CD4-positive, alpha-beta T cell (primary cell): ENCODE measurements at places on chromosomes 16 and 17.

DNA sequence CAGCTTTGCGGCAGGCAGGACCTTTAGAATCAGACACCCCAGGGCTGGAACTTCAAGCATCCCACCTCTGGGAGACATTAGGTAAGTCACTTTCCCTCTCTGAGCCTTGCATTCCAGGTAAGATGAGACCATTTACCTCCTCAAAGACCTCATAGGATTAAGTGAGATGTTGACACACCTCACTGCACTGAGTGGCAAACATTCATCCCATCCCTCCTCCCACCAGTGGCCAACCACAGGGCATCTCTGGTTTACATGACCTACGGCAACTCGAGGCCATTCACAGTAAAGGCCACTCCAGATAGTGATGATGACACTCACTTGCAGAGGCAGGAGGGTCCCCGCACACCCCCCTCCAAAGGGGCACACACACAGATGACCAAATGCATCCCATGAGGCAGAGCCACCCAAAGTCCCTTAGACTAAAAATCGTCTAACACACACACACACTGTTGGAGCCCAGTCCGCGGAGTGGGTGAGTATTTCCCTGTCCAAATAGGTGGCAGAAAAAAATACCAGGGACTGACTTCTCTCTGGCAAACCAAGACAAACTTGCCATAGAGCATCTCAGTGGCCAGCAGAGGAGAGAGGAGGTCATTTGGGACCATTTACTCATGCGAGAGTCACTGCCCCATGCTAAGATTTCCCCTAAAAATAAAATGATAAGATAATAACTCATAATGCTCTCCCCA is 454.9 kb downstream of the SOX9 start:
- no peak for DNase-seq

GRCh38 chr17:78154903-78155811 is 9.0 kb downstream of the C17orf99 start:
- no peak for DNase-seq

- DNase-seq: no peak
Observed at GRCh38 chr16:68917541-68917940, 74.2 kb downstream of the TANGO6 start.

DNA sequence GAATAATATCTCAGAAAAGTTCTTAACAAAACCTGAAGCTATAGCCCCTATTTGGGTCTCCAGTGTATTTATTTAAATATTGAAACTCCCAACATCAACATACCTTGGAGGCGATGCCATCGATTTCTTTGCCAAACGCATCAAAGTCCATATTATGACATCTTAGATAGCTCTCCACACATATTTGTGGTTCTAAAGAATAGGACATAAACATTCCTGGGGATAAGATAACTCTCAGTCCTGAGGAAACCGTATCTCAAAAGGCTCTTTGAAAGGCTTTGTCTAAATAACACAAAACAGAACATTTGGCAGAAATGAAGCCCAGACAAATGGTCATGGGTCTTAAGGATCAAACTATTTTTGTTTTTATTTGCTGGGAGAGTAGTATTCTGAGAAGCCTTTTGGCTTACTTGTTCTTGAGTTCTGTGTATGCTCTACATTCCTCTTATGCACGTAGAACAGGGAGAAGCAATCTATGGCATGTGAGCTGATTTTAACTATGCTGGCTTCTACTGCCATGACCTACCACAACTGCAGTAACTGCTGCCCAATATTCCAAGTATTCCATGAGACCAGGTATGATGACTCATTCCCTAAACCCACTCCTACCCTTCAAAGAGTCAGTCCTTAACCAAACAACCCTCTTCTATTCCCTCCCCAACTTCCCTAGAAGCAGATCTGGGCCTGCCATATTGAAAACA is 279.0 kb upstream of the ZFHX3 start:
- no peak for DNase-seq

- peak; percentile 62 for DNase-seq
Observed at GRCh38 chr17:21511363-21512195, 135.4 kb downstream of the KCNJ12 start.

GRCh38 chr16:54409982-54410381 is 123.4 kb upstream of the IRX3 start:
- no peak for DNase-seq

- DNase-seq: no peak
Observed at GRCh38 chr16:72371307-72372086, 199.5 kb upstream of the PMFBP1 start.

- no peak for DNase-seq
Observed at GRCh38 chr17:59067756-59068155, 38.9 kb downstream of the TRIM37 start.

- no peak for DNase-seq
Observed at GRCh38 chr16:21236831-21237230, 3.3 kb downstream of the ANKS4B start.

DNA sequence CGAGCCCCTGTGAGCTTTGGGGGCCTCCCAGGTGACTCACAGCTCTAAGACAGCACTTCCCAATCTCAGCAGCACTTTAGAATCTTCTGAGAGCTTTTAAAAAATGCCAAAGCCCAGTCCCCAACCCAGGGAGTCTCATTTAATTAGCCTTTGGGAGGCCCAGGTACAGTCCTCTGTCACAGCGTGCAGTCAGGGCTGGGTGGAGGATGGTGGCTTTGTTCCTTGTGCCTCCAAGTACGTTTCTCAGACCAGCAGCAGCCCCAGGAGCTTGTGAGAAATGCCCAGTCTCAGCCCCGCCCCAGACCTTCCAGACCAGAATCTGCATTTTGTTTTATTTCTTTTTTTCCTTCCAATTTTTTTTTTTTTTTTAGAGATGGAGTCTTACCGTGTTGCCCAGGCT is 27.4 kb upstream of the CMIP start:
- no peak for DNase-seq

- DNase-seq: no peak
Observed at GRCh38 chr16:58038219-58038641, 12.7 kb downstream of the MMP15 start.

DNA sequence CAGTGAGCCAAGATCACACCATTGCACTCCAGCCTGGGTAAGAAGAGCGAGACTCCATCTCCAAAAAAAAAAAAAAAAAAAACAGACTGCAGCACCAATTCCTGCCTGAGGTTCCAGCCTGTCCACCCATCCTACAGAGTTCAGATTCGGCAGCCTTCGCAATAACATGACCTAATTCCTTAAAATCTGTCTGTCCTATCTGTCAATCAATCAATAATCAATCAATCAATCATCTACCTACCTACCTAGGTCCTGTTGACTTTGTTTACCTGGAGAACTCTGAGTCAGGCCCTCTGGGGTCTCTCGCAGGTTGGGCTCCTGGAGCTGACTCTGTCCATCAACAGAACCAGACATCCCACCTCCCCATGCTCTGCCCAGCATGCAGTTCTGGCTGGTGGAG is 236.7 kb downstream of the ENGASE start:
- no peak for DNase-seq

DNA sequence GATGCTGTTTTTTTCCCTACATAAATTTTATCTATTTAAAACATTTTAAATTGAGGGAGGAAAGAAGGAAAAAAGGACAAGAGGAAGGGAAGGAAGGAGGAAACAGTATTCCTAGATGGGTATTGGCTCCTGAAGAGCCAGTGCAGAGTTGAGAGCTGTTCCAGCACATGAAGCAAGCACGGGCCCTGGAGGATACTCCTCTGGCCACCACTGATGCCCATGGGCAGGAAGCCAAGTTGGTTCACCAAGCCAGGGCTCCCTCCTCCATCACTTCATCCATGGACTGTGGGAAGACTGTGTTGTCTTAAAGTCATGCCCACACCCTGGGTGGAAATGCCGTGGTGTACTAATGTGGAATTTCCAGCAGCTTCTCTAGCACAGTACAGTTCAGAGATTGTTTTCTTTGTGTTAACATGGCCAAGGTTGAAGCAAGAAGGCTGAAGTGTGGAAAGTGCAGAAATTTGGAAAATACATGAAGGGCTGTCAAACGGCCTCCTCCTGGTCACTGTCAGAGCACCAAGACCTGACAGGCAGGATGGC is 23.9 kb upstream of the NOS2 start:
- DNase-seq: no peak

GRCh38 chr17:55452139-55452790 is 30.6 kb upstream of the MMD start:
- DNase-seq: no peak

DNA sequence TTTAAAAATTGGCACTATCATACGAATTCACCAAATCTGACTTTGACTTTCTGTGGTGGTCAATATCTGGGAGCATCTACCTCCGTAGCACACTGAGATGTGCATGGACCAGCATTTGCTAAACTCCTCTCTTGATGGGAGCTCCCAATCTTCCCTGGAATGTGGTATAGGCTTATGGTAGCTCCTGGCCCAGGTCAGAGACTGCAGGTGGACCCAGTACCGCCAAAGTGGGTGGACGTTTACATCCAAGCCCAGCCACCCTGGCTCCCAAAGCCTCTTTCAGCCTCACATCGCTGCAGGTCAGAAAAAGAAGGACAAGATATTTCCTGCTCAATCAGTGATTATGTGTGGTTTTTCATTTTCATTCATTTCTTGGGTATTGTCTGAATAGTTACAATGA is 43.1 kb upstream of the NKD1 start:
- no peak for DNase-seq

DNA sequence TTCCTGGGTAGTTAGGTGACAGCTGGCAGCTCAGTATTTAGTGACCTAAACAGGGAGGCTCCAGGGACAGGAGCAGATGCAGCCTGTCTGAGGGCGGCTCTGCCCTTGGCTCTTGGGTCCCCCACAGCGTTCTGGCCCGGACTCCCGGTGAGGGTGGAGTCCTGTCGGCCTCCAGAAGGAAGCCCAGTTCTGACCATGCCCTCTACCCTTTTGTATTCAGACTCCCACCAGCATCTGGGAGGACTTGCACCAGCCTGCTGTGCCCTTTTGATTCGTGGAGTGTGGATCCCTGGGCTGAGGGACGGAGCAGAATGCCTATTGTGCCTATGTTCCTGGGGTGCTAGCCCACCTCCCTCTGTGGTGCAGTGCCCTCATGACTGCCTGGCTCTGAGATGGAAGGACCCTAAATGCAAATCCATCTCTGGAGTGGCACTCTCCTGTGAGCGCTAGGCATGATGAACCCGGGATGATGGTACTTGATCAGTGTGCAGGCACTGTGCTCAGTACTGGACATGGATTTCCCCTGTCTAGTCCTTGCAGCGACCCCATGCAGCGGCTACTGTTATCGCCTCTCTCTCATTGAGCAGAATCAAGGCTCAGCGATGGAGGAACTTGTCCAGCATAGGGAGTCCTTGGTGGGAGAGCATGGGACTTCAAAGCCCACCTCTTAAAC is 123.1 kb downstream of the SNX29 start:
- DNase-seq: no peak

GRCh38 chr17:80854220-80854619 is 137.4 kb upstream of the CHMP6 start:
- DNase-seq: no peak

DNA sequence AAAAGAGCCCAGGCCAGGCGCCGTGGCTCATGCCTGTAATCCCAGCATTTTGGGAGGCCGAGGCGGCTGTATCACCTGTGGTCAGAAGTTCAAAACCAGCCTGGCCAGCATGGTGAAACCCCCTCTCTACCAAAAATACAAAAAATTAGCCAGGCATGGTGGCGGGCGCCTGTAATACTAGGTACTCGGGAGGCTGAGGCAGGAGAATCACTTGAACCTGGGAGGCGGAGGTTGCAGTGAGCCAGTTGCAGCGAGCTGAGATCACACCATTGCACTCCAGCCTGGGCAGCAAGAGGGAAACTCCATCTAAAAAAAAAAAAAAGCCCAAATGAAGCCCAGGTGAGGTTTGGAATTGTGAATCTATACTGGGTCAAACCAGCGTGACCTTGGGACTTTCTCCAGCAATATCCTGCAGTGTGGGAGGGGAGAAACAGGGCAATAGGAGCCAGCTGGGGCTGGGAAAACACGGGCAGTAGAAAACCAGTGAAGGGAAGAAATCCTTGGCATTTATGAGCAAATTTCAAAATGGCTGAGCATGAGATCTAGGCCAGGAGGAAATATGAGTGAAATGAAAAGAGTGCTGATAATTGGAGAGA is 8.2 kb upstream of the DHX8 start:
- DNase-seq: no peak

DNA sequence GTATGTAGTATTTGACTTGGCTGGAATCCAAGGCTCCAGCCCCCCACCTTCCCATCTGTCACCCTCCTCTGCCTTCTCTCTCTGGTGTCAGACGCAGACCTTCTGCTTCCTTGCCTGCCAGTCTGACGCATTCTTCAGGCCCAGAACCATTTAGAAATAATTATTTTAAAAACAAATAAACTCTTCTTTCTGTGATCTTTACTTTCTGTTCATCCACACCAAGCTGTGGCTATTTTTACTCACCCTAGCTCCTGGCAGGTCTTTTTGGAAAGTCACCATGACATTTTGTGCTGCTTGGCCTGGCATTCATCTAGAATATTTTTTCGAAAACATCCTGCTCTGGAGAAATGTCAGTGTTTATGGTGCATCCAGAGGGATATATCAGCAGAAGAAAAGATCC is 330.7 kb upstream of the ASIC2 start:
- DNase-seq: no peak

GRCh38 chr17:1071103-1071825 is 74.3 kb downstream of the TIMM22 start:
- DNase-seq: no peak

- no peak for DNase-seq
Observed at GRCh38 chr17:69058165-69058564, 2.6 kb downstream of the ABCA9 start.

- no peak for DNase-seq
Observed at GRCh38 chr16:14672403-14672971, 21.6 kb downstream of the PLA2G10 start.

- peak; percentile 21 for DNase-seq
Observed at GRCh38 chr16:47568351-47568750, 107.2 kb downstream of the PHKB start.

DNA sequence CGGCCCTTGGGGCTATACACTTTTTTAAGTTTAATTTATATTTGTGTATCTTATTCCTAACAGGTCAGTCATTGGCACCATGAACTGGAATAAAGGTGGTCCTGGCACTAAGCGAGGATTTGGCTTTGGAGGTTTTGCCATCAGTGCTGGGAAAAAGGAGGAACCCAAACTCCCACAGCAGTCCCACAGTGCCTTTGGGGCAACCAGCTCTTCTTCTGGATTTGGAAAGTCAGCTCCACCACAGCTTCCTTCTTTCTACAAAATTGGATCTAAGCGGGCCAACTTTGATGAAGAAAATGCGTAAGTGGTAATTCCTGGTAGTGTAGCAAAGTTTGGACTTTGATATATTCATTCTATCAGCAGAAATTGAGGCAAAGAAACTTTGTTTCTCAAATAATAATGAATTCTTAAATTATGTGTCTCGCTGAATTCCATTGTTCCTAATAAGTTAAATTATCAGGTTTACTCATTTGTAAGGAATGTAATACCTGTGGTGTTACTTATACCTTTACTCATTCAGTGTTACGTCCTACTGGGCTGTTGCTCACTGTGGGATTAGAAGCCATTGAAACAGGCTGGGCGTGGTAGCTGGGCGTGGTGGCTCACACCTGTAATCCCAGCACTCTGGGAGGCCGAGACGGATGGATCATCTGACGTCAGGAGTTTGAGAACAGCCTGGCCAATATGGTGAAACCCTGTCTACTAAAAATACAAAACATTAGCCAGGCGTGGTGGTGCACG is 13.2 kb downstream of the DDX42 start:
- no peak for DNase-seq
